Amniotic stem cell (primary cell): ENCODE measurements at places on chromosomes 4 and X.

DNA sequence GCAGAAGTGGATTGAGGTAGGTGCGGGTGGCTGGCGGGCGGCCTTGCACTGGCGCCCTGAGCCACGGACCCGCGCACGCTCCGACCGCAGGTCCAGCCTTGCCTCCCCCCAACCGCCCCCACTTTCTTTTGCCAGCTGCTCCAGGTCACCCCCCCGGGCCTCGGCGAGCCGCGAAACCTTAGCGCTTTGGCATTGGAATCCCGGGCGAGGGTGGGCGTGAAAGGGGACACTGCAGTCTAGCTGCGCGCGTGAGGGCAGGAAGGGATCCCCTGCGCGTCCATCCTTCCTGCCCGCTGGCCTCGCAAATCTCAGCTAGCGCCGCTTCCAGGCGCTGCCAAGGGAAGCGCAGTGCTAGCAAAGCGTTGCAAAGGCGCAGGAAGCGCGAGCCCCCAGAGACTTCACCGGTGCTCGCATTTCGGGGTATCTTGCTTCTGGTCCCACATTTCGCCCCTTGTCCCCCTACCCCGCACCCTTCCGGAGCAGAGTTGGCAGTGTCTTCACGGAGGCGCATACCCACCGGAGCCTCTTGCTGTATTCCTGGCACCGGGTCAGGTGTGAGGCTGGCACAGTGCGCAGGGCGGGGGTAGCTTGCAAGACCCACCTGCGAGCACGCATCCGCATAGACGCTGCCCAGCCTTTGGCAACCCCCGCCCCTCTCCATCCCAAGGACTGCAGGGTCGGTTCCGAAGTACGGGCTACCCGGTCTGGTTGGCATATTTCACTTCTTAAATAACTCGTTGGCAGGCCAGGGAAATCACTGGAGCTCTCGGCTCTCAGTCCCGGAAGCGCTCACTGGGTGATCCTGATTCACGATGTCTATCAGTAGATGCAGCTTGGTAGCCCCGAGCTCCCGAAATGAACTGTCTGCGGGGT lies 104.4 kb downstream of the UCHL1 start:
- DNase-seq: no peak

GRCh38 chr4:122766950-122767349 lies 34.4 kb downstream of the BBS12 start:
- no peak for DNase-seq

DNA sequence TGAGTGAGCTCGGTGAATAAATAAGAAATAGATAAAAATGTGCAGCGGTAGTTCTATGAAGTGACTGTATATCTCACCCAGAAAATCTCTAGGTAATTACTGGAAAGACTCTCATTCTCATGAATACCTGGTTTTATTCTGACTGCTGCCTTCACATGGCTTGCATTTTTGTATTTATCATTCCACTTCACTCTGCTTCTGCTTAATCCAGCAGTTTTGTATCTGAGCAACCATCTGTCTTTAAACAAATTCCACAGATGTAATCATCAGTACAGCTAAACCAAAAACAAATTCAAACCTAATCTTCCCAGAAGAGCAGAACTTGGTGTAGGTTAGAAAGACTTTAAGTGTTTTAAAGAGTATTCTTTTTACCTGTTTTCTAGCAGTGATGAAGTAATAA lies 11.2 kb upstream of the ALB start:
- no peak for DNase-seq

- no peak for DNase-seq
These were observed 241.1 kb downstream of the AFAP1 start for GRCh38 chr4:7698584-7698983.
